Activated CD4-positive, alpha-beta T cell treated with anti-CD3 and anti-CD28 coated beads, Interleukin-2, amount 10 ng/mL, durations not matched to agents 7 days and 5 days (primary cell): ENCODE measurements at places on chromosomes 11 and 22. TPM values are rescaled to one million over a fixed set of nuclear protein-coding genes. Genes with fewer than 3 reads are reported as not detected.

DNA sequence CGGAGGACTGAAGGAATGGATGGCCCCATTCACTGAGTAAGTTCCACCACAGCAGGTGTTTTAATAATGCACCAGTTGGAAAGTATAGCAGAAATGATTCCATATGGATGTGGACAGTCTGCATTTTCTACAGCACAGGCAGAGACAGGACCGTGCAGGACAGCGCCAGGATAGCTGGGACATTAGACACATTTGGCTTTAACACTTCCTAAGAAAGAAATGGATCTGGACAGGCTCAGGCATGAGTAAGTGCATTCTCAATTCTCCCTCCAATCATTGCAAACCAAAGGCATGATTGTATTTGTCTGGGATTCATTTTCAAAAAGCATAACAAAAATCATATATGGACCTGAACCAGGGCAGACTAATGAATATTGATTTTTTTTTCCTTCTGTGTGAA is 233.0 kb upstream of the POU2AF2 start:
- H3K4me1 ChIP-seq: no peaks in the 10 kb centered on the region
- no peak for DNase-seq
- H3K27me3 ChIP-seq: peaks cover 2% of the 10 kb centered on the region
- H3K27ac ChIP-seq: no peak overlapping the region
- no peak overlapping the region for H3K4me3 ChIP-seq
- no peaks in the 10 kb centered on the region for H3K36me3 ChIP-seq

- H3K36me3 ChIP-seq: no peaks in the 10 kb centered on the region
- no peak for DNase-seq
- no peak overlapping the region for H3K27ac ChIP-seq
- H3K4me1 ChIP-seq: no peaks in the 10 kb centered on the region
These were observed 1474.2 kb downstream of the FAM181B start for GRCh38 chr11:81259471-81259870.

Gene RIMBP3C
- not detected for total RNA-seq

- no peak overlapping the region for H3K4me3 ChIP-seq
- DNase-seq: no peak
- H3K27me3 ChIP-seq: no peaks in the 10 kb centered on the region
- H3K4me1 ChIP-seq: peaks cover 8% of the 10 kb centered on the region
These were observed 125.0 kb downstream of the CCDC81 start for GRCh38 chr11:86499723-86500129.

GRCh38 chr22:47269516-47270088 is 507.2 kb downstream of the TBC1D22A start:
- H3K27me3 ChIP-seq: no peaks in the 10 kb centered on the region
- no peak for DNase-seq
- no peak overlapping the region for H3K27ac ChIP-seq
- H3K36me3 ChIP-seq: no peaks in the 10 kb centered on the region
- no peaks in the 10 kb centered on the region for H3K4me1 ChIP-seq

Gene C11orf97
- total RNA-seq: not detected

Gene YPEL4
- 0.17 TPM for total RNA-seq

Gene TREH
- not detected for total RNA-seq

DNA sequence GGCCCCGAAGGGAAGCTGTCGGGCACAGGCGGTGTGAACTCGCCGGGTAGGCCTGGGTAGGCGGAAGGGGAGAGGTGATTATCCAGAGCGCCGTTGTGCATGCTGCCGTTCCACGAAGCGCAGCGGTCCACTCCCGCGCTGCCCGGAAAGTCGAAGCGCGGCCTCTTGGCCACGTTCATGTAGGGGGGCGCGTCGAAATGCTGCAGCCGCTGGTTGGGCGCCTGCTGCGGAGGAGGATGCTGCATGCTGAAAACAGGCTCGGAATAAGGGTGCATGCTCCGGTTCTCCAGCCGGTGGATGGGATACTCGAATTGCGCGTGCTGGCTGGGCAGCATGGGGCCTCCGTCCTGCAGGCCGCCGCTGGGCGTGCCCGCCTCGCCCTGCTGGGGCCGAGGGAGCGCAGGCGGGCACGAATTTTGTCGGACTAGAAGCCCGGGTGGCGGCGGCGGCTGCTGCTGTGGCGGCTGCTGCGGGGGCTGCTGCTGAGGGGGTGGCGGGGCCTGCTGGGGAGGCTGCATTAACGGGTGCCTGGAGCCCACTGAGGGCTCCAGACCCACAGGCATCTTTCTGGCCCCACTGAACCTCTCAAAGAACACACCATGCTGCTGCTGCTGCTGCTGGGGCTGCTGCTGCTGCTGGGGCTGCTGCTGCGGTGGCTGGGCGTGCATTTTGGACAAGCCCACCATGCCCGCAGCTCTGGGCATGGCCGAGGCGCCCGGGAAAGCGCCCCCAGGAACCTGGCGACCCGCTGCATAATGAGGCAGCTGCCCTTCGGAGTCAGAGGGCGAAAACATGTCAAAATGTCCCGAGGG is 2.3 kb downstream of the MN1 start:
- no peak overlapping the region for H3K4me3 ChIP-seq
- H3K27me3 ChIP-seq: peaks cover 15% of the 10 kb centered on the region
- no peak for DNase-seq
- no peaks in the 10 kb centered on the region for H3K36me3 ChIP-seq
- no peak overlapping the region for H3K27ac ChIP-seq
- H3K4me1 ChIP-seq: peaks cover 7% of the 10 kb centered on the region

- no peak overlapping the region for H3K4me3 ChIP-seq
- H3K27ac ChIP-seq: no peak overlapping the region
- H3K36me3 ChIP-seq: peaks cover 27% of the 10 kb centered on the region
- H3K4me1 ChIP-seq: peaks cover 3% of the 10 kb centered on the region
These were observed 61.8 kb downstream of the PIK3C2A start for GRCh38 chr11:17145972-17146371.
